ENCODE measurements at places on chromosomes 12 and 14.

DNA sequence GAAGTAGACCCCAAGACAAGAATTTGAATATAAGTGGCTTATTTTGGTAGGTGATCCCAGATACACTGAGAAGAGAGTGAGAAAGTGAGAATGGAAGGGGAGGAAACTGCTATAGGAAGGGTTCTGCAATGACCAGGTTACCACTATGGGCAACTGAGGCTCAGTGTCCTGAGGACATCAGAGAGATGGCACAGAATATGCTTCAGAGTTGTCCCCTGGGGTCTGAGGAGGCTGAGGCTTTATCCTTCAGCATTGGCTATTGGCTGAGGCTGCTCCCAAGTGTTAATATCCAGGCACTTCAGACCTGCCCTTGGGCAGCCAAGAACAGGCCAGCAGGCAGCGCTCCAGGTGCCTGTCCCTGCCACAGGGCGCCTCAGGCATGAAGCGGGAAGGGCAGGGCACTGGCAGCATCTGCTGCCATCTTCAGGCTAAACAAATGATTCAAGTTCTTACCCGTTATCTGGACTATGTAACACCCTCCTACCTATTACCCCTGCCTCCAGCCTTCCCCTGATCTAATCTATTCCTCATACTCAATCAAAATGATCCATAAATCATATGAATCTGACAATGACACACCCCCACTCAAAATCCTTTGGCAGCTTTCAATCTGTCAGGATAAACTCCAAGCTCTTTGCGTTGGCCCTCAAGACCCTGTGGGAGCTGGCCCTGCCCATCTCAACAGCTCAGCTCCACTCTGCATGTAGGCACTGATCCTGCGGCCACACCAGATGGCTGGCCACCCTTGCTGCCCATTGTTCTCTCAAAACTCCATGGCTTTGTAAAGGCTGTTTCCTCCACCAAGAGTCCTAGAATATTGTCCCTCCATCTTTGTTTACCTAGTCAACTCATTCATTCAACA lies 42.4 kb downstream of the CKAP4 start:
- DNase-seq, result no peak

GRCh38 chr12:16266085-16266484 lies 11.4 kb downstream of the SLC15A5 start:
- no peak for DNase-seq

- no peak for DNase-seq
Measured at GRCh38 chr14:85580536-85581140, 50.7 kb downstream of the FLRT2 start.

GRCh38 chr14:78836777-78837176 lies 666.6 kb downstream of the NRXN3 start:
- peak; percentile 27 for DNase-seq

GRCh38 chr14:24366721-24367513 lies 1.1 kb upstream of the NFATC4 start:
- no peak for DNase-seq

DNA sequence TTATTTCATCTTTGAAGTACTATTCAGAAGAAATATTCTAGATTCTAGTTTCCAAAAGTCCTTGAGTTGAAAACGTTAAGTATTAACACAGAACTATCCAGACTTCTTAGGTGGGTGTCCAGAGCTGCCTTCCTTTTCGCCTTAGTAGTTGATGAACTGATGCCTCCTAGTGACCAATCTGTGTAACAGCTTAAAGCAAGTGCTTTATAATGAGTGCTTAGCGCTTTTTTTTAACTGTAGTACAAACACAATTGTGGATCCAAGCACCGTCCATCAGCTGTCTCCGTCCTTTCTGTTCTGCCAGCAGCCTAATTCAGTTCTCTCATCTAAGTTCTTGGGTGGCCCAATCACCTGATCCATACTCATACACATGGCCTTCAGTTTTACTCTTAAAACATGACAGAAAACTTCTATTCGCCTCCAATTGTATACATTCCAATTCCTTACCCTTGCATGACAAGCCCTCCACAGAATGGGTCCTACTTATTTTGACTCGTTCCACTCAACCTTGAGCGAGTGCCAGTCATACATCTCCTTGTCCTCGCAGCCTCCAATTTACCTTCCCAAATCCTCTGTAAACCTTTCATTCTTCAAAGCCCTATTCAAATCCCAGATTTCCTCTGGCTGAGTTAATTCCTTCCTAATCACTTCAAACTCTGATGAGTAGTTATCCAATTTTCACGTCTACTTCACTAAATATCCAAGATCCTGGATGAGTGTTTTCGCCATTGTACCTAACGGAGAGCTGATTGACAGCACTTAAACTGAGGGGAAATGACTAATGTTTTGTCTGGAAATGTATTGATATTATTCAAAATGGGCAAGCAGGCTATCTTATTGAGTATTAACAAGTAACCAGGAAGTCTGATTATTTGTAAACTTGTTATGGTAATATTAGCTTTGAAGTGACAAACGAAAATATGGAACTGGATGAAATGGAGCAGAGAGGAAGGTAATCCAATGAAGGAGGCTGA lies 5.8 kb upstream of the PHLDA1 start:
- DNase-seq, result peak; percentile 79

- DNase-seq, result no peak
Measured at GRCh38 chr14:44612002-44612401, 104.9 kb upstream of the FSCB start.

- DNase-seq, result no peak
Measured at GRCh38 chr12:31288381-31288780, 37.6 kb downstream of the SINHCAF start.

GRCh38 chr12:64723630-64724029 lies 35.6 kb downstream of the GNS start:
- DNase-seq, result no peak

- no peak for DNase-seq
Measured at GRCh38 chr14:101027966-101028365, 124.4 kb upstream of the RTL1 start.

DNA sequence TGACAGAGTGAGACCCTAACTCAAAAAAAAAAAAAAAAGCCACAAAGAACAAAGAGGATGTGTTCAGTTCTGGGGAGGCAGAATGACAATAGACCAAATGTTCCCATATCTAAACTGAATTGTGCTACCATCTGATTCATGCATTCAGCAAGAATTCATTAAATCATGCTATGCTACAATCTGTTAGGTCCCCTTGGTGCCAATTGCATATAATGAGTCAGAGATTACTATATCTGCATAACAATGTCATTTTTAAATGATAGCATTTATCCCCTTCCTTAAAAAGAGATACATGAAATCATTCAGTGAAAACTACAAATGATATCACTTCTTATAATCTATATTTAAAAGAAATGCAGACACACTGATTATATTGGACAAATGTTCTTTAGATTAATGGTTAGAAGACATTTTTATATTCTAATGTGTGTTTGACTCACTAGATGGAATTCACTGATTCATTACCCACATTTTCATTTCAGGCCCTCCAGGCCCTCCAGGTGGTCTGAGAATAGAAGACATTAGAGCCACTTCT lies 207.6 kb upstream of the PDZRN4 start:
- no peak for DNase-seq

DNA sequence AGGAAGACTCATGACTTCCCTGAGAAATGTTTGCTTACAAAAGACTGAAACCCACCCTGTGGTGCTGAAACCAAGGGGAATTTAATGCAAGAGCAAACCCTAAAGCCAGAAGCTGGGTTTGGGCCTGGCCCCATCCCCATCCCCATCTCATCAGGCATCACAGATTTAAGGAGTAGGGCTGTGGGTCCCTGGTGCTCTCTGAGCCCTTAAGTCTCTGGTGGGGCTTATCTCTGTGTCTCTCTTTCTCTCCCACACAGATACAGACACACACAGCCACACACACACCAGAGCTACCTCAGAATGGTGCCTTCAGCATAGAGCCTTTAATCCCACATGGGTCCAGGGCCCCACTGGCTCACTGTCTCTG lies 237.1 kb downstream of the SLC41A2 start:
- DNase-seq, result peak; percentile 16

GRCh38 chr12:123580772-123581171 lies 3.6 kb upstream of the TMED2 start:
- no peak for DNase-seq

DNA sequence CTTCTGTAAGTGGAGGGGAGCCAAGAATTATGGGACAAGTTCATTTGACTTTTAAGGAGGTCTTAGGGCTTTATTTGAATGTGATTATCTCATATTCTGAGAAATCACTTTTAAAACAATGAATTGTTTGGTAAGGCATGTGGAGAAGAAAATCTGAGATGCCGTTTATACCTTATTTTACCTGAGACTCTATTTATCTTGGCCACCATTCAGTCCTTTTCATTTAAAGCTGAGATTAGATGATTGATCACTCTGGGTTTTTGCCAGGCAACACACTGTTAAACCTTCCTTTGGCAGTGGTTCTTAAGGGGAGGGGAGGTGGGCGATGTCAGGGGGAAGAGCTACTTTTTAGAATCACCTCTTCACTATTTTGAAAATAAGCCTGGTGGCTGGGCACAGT lies 11.4 kb downstream of the CAND1 start:
- DNase-seq, result no peak

DNA sequence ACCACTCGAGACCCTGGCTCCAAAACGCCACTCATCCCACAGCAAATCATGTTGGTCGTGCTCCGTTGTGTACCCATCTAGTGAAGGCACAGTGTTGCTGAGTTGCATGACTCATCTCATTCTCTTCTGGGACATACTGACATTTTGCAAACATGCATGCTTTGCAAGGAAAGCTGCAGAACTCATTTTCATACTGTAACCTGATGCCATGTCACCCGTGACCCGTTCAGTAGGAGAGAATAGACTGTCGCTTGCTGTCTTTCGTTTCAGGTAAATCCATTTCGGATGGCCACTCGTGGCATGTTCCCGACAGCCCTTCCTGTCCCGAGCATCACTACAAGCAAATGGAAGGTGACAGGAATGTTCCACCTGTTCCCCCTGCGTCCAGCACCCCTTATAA lies 78.2 kb downstream of the ESR2 start:
- no peak for DNase-seq

DNA sequence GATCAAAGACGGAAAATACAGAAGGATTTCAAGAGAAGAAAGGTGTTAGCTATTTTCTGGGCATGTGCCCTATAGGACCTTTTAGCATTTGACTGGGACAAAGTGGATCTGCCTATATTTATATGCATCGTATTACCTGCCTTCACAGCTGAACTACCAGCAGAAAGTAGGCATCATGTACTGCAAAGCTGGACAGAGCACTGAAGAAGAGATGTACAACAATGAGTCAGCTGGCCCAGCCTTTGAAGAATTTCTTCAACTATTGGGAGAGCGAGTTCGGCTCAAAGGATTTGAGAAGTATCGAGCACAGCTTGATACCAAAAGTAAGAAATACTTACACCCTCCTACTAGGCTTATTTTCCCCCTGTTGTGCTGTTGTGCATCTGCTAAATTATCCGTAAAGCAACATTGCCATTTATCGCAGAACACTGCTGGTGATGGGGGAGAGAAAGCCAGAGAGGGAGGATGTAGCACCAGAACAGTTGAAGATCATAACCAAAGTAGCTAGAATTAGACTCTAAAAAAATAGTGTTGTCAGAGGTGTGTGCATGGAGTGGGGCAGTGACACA lies 282.0 kb upstream of the RGS6 start:
- DNase-seq, result no peak

GRCh38 chr12:57216014-57216911 lies at the start of gene NXPH4:
NXPH4 (plus strand) TSS chr12:57216794; CDS start chr12:57216970, 176 bp downstream.
- DNase-seq, result no peak

DNA sequence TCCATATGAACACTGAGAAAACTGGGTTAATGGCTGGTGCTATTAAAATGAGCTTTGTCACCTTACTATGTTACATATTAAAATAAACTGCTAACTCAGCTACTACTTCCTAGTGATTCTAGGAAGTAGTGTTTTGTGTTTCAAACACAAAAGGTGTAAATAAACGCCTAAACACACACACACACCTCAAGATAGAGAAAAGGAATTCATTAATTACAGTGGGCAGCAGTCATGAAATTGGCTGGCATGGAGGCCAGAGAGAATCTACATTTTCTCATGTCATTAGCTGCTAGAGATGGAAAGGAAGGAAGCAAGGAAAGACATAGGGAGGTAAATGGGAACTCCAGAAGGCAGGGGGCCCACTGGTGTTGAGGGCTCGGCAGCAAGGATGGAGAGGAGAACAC lies 787 bp upstream of the PRMT5 start:
- DNase-seq, result no peak

GRCh38 chr12:50016501-50017475 lies 8.5 kb downstream of the RACGAP1 start:
- peak; percentile 92 for DNase-seq

DNA sequence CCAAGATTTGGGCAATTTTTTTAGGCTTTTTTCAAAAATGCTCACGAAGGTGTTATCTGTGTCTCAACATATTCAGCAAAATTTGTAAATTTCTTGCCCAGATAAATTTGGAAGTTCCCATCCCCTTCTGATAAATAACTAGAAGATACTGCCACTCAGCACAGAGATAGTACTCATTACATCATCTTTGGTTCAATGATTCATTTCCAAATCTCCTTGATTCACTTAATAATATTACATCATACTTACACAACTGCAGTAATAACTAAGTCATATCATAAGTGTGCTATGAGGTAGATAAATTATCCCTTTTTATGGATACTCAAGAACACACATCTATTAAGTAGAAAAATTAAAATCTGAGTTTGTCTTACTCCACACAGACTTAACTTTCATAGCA lies 89.4 kb downstream of the RPAP3 start:
- peak; percentile 29 for DNase-seq

DNA sequence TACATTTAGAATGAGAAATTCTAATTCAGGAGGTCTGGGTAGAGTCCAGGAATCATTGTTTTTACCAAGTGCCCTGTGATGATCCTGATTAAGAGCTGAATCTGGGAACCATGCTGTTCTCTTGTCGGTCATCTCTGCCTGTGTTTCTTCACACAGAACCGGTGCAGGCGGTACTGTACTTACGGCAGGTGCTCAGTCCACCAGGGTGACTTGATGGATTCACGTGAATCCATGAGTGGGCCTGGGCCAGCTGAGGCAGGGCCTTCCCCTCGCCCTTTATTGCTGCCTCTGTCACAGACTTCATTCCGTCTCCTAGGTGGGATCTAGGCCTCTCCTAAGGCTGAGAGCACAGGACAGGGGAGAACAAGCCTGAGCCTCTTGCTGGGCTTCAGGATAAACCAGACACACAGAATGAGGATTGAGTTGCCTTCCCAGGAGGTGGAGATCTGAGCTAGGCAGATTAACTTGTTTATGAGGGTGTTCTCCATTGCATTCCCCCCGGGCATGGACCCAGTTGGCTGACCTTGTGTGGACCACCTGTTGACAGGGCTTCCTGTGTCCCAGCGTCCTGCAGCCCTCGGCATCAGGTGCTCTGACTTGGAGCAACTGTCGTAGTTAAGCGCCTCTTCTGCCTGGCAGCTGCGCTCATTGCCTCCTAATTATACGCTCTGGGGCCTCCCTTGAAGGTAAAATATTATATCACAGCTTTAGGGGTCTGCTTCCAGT lies 42.1 kb downstream of the B4GALNT3 start:
- DNase-seq, result no peak

GRCh38 chr14:61255968-61256367 lies 25.2 kb downstream of the TMEM30B start:
- DNase-seq, result no peak
